ENCODE measurements at places on chromosomes 7 and 10.

DNA sequence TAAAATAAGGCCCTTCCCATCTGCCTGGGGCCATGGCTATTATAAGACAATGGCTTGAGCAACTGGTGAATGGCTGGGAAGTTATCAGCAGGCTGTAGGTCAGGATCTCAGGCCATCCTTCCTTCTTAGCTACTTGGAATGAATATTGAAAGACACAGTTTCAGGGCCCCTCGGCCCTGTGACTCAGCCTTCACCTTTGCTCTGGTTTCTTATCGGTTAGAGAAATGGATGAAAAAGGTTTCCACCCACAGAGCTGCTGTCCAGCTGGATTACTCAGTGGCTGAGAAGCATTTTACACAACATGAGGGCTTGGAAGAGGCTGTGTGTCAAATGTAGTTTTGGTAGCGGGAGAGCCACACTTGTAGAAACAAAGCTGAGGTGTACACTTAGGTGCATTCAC lies 9.4 kb downstream of the ACSL5 start:
- DNase-seq, result no peak

GRCh38 chr7:55964261-55965099 lies at the start of gene NIPSNAP2:
TSS of gene NIPSNAP2 (plus strand) at chr7:55964585. CDS start at chr7:55964610, 25 bp downstream.
- peak; percentile 80 for DNase-seq

DNA sequence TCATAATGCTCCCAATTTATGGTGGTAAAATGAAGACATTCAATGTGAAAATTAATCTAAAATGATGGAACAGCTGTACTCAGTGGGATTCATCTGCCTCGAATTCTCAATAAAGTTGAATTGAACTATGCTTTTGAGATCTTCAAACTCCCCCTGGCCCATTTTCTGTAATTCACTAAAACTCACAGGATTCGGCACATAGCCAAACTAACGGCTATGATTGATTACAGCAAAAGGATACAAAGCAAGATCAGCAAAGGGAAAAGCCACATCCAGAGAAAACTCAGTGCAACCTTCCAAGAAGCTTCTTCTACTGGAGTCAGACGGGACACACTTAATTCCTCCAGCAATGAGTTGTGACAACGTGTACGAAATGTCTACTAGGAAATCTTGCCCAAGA lies 307.5 kb downstream of the CNTNAP2 start:
- no peak for DNase-seq

GRCh38 chr7:22725585-22725984 lies 1.4 kb upstream of the IL6 start:
- DNase-seq, result no peak

- no peak for DNase-seq
Observed at GRCh38 chr7:17623546-17624185, 316.6 kb downstream of the SNX13 start.

DNA sequence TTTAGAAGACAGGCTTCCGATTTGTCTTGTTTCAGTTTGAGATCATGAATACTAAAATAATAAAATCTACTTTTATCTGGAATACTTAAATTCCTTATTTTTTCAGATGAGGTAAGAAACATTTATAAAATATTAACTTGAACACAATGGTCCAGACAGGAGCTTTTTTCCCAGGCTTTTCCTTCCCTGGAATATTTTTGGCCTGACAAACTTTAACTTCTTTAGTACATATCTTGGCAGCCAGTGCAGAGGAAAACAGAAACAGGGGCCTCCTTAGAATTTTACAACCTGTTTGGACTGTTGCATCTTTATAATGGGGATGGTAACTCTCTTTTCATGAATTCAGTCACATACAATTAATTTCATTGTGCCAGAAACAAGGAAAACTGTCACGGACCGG lies 41.4 kb downstream of the NRP1 start:
- no peak for DNase-seq

- DNase-seq, result no peak
Observed at GRCh38 chr10:89846786-89847185, 145.4 kb downstream of the KIF20B start.

- DNase-seq, result no peak
Observed at GRCh38 chr7:21346297-21346696, 81.6 kb upstream of the SP4 start.

DNA sequence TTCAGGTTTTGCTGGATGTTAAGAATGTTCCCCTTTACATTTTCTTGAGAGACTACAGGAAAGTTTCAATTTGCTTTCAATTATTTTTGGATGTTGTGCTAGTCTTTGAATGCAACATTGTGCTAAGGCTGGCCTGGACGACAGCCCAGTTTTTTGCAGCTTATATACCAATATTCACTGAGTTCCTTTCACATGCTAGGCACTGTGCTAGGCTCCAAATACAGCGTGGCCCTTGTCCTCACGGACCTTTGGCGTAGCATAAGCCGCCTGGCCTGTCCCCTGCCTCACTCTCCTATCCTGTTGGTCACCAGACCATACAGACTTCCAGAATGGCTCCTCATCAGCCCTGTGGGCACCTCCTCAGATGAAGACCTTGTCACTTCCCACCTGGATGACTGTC lies 19.5 kb upstream of the HSPA12A start:
- no peak for DNase-seq

GRCh38 chr10:101986624-101986971 lies 69.4 kb downstream of the ARMH3 start:
- DNase-seq, result no peak

DNA sequence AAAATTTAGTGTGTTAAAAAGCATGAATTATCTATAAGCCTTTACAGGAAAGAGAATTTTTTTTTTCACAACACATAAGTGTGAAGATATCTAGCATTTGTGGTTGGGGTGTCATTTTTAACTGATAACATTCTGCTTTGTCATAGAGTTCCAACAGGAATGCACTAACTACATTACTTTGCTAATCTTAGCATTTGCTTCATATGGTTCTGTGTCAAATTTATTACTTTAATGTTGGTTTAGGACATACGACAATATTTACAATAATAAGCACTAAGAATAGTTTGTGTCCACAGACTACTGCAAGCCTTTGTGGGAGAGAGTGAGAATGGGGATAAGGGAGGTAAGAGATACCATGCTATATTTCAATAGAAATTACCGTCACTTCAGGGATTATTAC lies 40.6 kb upstream of the MAGI2 start:
- DNase-seq, result no peak

GRCh38 chr10:78774614-78774998 lies 294.2 kb upstream of the ZMIZ1 start:
- DNase-seq, result no peak

DNA sequence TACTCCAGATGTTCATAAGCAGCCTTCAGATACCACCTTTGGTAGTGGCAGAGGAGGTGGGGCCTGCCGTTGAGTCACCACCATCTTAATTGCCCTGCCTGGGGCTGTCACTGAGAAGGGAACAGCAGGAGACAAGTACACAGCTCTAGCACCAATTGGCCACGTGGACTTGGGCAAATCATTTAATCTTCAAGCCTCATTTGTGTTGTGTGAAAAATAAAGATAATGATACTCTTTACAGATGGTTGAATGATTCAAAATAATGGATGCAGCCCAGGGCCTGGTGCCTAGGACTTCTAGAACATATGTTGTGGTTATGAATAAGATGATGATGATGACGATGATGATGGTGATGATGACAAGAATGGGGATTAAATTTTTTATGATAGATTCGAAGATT lies 111.9 kb upstream of the ADAM12 start:
- DNase-seq, result no peak

DNA sequence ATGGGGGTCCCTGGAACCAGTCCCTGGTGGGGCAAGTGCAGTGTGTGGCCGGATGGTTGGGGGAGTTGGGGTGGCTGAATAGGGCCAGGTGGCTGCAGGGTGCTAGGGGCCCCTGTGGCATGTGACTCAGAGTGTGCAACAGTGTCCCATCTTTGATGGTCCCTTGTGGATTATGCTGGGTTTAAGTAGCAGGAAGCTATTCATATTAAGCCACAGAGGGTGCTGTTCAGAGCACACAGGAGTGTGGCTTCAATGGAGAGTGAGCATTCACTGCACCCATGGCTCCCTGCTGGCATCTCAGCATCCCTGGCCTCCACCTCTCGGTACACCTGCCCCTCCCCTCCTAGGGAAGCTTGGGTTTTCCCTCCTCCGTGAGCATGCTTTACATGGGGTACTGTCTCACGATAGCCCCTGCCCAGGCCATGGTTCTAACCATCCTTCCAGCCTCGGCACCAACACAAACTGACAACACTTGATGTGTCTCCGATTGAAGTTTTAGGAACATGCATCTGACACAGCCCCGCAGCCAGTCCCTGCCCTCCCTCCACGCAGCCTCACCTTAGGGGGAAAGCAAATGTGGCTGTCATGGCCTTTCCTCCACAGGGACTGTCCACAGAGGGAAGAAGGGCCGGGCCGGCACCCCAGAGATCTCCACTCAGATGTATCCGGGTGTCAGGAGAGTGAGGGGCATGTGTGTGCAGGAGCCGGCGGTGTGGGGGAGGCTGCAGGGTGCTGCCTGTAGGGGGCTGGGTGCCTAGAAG lies 30.4 kb upstream of the PPIF start:
- DNase-seq, result no peak

GRCh38 chr7:151631570-151631952 lies 111.9 kb upstream of the RHEB start:
- no peak for DNase-seq

GRCh38 chr7:45176091-45176490 lies 18.5 kb downstream of the RAMP3 start:
- no peak for DNase-seq

GRCh38 chr7:154696556-154696955 lies 306.4 kb downstream of the PAXIP1 start:
- no peak for DNase-seq

GRCh38 chr7:18626717-18627116 lies 131.2 kb downstream of the HDAC9 start:
- no peak for DNase-seq

DNA sequence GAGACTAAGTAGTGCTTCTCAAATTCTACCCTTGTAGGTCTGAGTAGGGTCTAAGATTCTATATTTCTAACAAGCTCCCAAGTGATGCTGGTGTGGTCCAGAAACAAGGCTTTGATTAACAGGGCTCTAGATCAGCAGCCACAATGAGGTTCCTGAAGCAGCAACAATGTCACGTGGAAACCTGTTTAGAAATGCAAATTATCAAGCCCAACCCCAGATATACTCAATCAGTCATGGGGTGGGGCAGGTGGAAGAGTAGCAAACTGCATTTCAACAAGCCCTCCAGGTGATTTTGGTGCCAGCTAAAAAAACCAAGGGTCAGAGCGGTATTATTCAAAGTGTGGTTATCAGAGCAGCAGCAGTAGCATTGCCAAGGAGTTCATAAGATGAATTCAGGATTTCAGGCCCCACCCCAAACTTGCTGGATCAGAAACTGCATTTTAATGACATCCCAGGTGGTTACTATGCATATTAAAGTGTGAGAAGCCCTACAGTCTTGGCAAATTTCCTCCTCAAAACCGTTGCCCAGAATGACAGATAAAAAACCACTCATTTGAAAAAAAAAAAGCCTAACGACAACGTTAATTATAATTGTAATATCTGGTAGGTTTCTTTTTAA lies 199.2 kb downstream of the AHR start:
- no peak for DNase-seq

- no peak for DNase-seq
Observed at GRCh38 chr7:33705333-33705833, 200.0 kb upstream of the BMPER start.

GRCh38 chr7:27739301-27739908 lies 557 bp upstream of the TAX1BP1 start:
- no peak for DNase-seq

DNA sequence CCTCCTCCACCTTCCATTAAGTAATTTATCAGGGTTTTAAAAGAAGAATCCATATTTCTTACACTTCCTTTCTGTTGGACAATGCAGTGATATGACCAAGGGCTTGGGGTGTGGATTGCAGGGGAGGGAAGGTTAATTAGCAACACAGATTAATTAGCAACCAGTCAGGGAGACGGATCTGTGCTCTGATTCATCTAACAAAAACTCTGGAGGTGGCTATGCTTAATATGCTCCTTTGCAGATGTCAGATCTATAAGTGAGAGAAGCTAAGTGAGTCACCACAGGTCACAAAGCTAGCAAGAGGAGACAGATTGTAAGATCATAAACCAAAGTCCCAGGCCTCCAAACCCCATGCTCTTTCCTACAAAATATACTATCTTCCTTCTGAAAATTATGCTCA lies 178.8 kb upstream of the ITGB1 start:
- DNase-seq, result no peak

GRCh38 chr7:127946847-127947246 lies 84.4 kb downstream of the LRRC4 start:
- DNase-seq, result no peak

- DNase-seq, result no peak
Observed at GRCh38 chr10:78411716-78412115, 378.1 kb downstream of the RPS24 start.

GRCh38 chr7:55214707-55215106 lies 150.4 kb upstream of the LANCL2 start:
- no peak for DNase-seq

- DNase-seq, result no peak
Observed at GRCh38 chr7:80618096-80618495, 20.3 kb upstream of the CD36 start.

- DNase-seq, result no peak
Observed at GRCh38 chr10:17474595-17475323, 20.4 kb upstream of the ST8SIA6 start.

- no peak for DNase-seq
Observed at GRCh38 chr10:14186245-14186644, 144.5 kb downstream of the FRMD4A start.

- DNase-seq, result no peak
Observed at GRCh38 chr7:87000344-87000743, 59.1 kb downstream of the ELAPOR2 start.

All from ecto neural progenitor cell (in vitro differentiated cells).